ENCODE measurements at places on chromosomes 12 and 14. TPM values are rescaled to one million over a fixed set of nuclear protein-coding genes. Genes with fewer than 3 reads are reported as not detected.

SLC10A1 gene
- not detected for total RNA-seq

CPNE6 gene
- not detected for total RNA-seq

TAS2R7 gene
- total RNA-seq = not detected

FAM181A gene
- not detected for total RNA-seq

RFX4 gene
- not detected for total RNA-seq

MSRB3 gene
- 1.2 TPM for total RNA-seq

All from endodermal cell (in vitro differentiated cells).